ENCODE measurements at places on chromosomes 4 and X.

GRCh38 chrX:13179100-13179499, 134.7 kb upstream of the FAM9C start:
- no peak for DNase-seq

- DNase-seq = no peak
These were observed 259.8 kb downstream of the KCNIP4 start for GRCh38 chr4:21688596-21689265.

- no peak for DNase-seq
These were observed 151.9 kb upstream of the PLAC1 start for GRCh38 chrX:134810211-134810610.

DNA sequence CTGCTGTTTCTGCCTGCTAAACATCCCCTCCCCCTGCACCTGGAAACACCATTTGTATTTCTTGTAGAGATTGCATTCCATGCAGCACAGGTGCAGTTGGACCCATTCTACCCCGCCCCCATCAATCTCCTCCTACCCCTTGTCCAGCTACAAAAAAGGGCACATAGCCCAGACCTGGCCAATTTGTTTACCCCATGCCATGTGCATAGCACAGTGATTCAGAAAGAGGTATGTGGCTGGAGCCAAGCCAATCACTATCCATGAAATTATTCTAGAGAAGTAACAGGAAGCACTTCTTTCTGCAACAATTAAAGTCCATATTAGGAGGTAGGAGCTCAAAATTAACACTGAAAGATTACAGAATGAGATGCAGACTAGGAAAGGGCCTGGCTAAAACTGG, 20.2 kb upstream of the TMEM184C start:
- DNase-seq = no peak

- no peak for DNase-seq
These were observed 31.5 kb downstream of the WFS1 start for GRCh38 chr4:6301051-6301731.

DNA sequence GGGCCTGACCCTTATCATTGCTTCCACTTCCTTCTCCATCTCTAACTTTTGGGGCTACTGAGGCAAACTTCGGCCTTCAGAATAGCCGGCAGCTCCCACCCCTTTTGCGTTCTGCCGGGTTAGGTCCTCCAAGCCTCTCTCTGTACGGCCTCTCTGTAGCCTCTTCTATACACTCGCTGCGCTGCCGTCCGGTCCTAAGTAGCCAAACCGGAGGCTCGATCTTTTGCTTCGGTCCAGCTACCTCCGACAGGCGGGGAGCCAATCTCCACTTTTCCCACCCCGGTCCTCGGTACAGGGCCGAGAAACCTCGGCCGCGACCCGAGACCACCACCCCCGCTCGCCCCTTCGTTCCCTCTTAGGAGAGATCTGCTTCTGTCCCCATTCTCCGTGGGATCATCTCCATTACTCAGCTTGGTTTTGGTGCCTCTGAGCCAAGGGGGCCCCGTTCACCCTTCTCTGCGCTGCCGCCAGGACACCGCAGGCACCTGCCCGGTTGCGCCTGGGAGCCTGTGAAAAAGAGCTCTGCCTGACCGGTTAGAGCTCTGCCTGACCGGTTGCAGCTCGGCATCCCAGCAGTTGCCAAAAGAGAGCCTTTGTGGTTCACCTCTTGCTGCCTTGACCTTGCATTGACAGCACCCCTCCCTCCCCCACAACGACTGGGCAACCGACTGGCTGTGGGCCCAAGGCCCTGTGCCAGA, 1.0 kb upstream of the HTR2C start:
- DNase-seq = no peak

- no peak for DNase-seq
These were observed 586.5 kb upstream of the FTHL17 start for GRCh38 chrX:31658360-31658759.

- no peak for DNase-seq
These were observed 38.0 kb downstream of the PI4K2B start for GRCh38 chr4:25271866-25272265.

DNA sequence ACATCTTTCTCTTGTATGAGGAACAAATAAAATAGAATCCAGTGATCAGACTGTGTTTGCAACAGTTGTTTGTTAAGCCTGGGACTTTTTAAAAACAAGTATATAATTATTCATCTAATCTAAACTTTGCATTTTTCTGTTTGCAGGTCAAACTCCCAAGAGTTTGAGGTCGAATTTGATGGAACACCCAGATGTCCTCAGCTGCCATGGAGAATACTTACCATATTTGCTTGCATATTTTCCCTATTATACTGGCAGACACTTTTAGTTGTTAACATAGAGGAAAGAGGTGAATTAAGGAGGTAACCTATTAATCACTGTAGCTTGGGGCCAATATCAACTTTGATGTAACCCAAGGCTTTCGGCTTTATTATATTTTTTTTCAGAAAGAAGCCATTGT, 401.5 kb upstream of the DIPK2B start:
- DNase-seq = no peak

DNA sequence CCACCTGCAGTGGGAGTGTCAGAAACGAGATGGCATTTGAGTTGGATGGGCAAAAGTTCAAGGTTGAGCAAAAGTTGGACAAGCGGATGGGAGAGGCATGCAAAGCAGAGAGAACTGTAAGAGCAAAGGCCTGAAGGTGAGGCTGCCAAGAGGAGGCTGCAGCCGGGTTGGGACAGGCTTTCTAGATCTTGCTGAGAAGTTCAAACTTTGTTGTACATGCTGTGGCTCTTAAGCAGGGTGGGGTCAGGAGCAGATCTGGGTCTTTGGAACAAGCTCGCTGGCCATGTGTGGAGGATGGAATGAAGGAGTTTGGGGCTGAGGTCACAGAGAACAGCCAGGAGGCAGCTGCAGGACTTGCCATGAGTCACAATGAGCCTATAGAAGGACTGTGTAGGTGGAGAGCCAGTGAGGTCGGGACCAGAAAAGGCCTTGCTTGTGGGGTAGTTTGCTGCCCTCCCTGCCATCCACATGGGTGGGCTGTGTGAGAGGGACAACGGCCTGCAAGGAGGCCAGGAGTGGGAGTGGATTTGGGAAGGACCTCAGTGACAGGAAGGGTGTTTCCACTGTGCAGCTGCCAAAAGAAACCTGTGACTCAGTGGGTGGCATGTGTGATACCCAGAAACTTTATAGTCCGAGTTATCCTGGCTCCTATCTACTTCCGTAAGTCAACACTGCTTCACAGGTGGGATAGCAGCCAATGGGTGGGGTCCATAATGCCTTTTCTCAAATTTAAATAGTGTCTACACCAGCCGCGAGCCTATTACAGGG, 210.4 kb downstream of the MID1IP1 start:
- DNase-seq = no peak

- no peak for DNase-seq
These were observed 138.1 kb downstream of the MID1 start for GRCh38 chrX:10482261-10482660.

DNA sequence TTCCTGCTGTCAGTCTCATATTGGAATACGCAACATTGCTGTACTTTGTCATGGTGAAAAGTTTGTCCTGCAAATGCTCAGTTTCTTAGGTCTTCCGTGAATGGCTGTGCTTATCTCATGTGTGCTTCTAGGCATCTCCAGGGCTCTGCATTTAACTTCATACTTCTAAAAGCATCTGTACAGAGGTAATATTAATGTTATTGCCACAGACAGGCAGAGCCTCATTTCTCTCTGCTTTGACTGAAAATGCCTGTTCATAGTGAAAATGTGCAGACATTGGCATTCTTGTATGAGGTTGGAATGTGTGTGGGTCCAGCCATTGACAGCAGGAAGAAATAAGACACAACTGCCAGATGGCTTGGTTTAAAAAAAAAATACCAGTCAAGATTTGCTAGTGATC, 140.1 kb upstream of the TTC29 start:
- DNase-seq = no peak

- no peak for DNase-seq
These were observed 1139.7 kb downstream of the PCDH18 start for GRCh38 chr4:136392576-136392975.

DNA sequence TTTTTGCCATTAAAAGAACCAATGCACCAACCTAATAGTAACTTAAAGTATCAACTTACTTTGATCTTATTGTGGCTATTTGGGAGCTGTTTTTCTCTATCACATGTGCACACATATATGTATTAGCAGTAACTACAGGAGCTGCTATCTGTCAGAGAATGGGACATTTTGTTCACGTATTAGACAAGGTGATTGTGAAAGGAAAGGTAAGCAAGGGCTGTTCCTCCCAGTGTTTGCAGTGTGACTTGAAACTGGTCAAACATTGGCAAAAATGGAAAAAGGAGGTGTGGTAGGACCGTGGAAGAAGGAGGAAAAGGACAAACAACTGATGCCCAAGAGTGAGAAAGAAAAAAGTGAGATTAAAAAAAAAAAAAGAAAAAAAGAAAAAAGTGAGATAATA, 43.1 kb upstream of the KLHL2 start:
- DNase-seq = no peak

- DNase-seq = no peak
These were observed 244.8 kb upstream of the NEIL3 start for GRCh38 chr4:177064729-177065394.

Data from activated CD4-positive, alpha-beta T cell treated with anti-CD3 and anti-CD28 coated beads, Interleukin-2, amount 50 U/mL, for 48 hours (primary cell).